ENCODE measurements at places on chromosomes 5 and 9.

DNA sequence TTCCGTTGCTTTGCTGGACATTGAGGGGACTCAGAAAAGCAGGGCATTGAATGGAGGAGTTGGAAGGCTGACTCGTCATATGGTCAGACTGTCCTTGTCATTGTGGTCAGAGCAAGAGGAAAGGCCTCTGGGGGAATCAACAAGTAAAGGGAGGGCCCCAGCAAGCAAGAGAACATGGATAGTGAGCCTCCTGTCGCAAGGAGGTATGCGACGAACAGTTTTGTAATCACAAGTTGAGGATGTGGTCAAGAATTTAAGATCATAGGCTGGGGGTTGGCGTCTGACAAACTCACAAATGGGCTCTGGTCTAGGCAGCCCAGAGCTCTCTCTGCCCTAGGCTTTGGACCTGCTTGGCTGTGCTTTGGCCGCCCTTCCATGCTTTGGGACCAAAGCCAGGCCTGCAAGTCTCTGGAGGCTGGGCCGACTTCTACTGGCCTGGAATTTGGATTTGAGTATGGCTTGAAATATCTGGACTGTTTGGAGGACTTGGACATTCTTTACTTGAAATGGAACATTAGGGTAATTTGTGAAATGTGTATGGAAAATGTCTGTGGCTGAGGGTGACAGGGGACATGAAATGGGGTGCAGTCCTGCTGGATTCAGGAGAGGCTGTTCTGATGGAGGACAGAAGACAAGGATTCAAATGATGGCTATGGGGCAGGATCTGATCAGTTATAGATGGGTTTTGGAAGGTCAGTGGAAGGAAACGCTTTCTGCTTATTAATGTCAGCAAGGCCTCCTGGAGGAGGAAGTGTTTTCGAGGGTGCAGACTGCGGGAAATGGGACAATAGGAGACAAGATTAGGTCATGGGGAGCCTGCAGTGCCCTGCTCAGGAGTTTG lies 19.2 kb upstream of the NDST1 start:
- DNase-seq = no peak

DNA sequence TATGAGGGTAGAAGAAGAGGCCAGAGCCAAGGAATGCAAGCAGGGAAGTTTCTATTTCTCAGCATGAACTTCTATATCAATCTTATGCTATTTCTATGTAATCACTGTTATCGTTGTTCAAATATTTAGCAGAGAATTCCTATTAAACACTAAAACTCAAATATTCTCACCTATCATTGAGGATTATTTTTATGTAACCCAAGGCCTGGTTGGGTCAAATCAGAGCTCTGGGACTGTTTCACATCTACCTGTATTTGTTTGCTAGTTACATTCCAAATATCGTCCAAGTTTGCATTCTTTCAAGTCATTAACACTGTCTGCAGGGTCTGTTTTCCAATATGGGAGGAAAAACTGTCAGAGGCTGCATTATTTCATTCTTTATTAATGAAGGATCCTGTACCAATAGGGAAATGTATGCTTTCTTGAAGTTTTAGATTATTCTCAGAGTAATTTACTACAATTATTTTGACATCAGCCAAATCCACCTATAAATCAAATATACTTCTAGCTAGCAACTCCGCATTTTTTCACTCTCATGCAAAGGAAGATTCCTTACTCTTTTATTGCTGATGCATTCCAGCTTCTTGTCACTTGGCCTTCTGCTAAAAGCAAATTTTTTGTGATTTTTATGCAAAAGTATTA lies 52.2 kb downstream of the LURAP1L start:
- no peak for DNase-seq

- DNase-seq = no peak
Measured at GRCh38 chr9:115596021-115596745, 478.2 kb upstream of the TNC start.

DNA sequence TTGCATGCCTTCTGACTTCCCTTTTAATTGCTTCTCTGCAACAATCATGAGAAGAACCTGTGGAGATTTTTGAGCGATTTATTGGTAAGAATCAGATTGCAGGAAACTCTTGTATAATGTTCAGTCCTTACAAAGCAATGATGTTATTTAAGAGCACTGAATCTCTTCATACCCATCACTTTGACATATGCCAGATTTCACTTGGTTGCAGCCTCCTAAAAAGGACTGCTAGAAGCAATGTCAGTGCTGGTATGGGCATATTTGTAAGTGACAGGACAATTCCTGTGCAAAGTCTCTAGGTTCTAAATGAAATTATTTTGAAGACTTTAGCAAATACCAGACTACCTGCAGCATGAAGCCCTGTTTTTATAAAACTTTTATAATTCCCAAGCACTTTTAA lies 2272.7 kb upstream of the WWC1 start:
- DNase-seq = no peak

DNA sequence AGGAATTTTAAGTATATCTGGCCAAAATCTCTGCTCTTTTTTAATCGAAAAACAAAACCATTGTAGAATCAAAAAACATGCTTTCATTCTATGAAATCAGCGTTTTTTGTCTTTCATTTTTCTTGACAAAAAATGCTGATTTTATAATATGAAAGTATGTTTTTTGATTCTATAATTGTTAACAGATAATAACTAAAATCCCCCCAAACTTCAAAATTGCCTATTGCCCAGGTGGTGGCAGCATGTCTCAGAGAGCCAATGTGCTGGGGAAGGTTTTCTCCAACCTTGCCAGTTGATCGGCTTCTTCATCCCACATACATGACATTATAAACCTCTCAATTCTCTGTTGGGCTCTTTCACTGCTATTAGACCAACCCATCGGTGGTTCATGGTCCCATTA lies 5.1 kb upstream of the SMIM15 start:
- no peak for DNase-seq

DNA sequence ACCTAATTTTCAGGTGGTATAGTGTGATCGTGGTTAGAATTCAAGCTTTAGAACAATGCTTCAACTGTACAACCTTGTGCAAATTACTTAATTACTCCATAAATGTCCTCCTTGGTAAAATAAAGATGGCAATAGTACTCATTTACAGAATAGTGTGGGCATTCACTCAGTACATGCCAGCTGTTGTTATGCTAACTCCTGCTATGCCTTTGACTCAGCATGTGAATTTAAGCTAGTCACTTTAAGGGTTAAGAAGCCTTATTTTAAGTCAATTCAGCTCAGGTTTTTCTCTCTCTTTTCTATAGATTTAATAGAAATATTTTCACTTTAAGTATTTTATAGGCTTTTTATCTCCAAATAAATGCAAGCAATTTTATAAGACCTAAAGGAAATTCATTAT lies 335.6 kb upstream of the ITGA1 start:
- DNase-seq = no peak

GRCh38 chr5:76521240-76521758 lies 101.9 kb downstream of the F2RL2 start:
- DNase-seq = no peak

DNA sequence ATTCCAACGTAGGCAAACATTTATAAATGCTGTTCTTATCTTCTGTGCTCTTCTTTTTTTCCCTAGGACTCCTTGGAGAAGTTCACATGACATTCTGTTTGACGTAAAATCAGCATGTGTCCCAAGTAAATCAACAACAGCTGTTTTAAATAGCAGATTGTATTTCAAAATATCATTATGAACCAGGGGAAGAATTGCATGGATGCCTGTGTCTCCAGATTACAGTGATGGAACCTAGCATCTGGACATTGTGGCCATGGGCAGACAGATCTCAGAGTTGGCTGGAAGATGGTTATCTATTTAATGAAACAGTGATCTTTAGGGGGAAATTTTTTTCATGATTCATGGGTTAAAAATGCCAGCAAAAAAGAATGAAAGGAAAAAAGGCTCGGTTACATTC lies 222.0 kb downstream of the MAN2A1 start:
- DNase-seq = peak; percentile 12

- no peak for DNase-seq
Measured at GRCh38 chr9:113682297-113682771, 193.8 kb upstream of the ZNF618 start.

GRCh38 chr9:89421595-89421994 lies 76.3 kb downstream of the SEMA4D start:
- no peak for DNase-seq

GRCh38 chr9:34456746-34457145 lies 1.6 kb downstream of the FAM219A start:
- DNase-seq = no peak

DNA sequence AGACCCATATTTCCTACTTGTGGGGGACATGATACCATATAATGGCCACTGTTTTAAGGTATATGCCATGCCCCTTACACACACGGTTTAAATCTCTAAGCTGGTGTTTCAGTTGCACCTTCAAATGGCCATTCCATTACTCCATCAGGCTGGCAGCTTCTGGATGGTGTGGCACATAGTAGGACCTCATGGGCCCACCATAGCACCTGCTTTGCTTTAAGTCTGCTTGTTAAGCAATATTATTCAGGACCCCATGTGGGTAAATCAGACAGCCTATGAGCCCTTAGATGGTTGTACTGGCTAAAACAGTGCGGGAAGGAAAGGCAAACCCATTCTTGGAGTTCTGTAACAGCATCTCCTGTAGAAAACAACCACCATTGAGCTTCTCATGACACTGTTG lies 27.4 kb upstream of the PANK3 start:
- DNase-seq = no peak

GRCh38 chr9:94933511-94933828 lies 207.0 kb downstream of the AOPEP start:
- no peak for DNase-seq

DNA sequence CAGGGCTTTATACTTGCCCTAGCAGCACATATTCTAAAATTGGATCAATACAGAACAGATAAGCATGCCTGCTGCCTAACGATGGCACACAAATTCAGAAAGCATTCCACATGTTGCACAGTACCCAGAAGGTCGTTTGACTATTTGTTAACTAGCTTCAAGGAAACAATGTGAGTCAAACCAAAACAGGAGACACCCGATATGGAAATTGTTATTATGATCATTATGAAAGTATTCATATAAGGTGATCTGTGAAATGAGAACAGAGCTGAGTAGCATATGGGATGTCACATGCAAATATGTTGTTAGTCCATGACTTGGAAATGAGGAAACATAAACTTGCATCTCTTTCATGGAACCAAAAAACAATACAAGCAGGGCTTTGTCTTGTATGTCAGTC lies 56.3 kb upstream of the BICD2 start:
- no peak for DNase-seq

DNA sequence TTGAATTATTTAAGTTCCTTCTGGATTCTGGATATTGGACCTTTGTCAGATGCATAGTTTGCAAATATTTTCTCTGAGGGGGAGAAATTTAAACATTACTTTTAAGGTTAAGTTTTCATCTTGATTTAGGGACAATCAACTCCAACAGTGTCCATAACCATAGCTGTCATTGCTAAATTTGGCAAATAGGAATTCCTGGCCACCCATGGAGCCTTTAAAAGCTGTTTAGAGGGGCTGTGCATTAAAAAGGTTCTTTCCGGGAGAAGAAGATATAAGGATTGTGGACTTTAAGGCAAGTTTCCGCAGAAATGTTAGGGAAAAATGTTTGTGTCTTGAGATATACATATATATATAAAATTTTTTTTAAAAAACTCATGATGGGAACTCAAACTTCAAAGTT lies 339.7 kb downstream of the ADAMTS6 start:
- no peak for DNase-seq

DNA sequence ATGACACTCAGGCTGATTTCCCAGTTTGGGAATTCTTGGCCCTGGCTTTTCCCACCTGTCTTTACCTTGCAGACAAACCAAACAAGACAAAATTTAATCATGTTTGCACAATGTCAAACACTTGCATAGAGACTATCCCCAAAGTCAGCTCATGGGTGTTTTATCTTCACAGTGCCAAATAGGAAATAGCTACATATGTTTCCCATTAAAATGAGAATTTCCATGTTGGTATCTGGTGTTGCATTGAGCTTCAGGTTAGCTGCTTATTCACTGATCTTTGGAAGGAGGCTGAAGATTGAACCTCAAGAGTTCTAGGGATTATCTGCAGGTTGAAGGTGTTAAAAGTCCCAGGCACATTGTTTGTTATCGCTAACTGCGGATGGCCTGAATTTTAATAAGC lies 19.5 kb downstream of the MAP1B start:
- DNase-seq = no peak

DNA sequence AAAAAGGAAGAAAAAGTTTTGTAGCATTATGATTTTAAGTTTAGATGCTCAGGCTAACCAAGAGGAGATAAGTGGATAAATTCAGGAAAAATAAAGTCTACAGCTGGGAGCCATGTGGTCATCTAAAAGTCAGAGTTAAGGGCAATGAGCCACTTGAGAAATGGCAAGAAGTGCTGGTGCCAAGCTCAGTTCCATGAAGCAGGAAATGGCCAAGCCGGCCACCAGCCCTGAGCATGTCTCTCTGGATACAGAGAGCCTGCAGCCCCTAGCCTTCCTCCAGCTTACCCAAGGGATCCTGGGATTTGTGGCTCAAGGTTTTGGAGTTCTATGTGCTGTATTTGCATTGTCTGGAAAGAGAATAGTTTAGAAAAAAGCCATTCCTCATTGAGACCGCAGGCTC lies 12.2 kb upstream of the S1PR3 start:
- no peak for DNase-seq

DNA sequence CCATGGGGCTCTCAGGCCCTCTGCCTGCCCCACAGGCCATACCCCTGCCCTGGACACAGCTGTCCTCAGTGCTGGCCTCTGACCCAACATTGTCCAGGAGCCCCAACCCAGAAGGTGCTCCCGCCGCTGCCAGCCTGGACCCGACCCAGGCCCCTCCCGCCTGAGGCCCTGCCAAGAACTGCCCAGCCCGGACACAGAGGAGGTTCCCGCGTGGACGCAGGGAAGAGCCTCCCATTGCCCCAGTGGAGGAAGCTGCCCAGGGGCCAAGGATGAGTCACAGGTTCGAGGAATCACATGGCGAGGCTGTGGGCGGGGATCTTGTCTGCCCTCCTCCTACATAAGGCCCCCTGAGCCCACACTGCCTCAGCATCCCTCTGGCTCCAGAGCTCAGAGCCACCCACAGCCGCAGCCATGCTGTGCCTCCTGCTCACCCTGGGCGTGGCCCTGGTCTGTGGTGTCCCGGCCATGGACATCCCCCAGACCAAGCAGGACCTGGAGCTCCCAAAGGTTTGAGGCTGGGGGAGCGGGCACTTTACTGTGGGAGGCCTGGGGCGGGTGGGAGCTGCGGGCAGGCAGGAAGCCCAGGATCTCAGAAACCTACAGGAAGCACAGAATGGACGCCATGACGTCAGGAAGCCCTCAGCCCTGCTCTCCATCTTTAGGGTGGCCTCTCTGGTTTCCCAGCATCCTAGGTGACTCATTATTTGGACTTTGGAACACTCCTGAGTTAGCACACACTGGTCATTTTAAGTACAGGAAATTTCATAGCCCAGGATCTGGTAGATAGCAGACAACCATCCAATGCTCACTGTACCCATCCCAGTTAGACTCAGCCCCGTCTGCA lies at the start of gene PAEP:
Gene PAEP, plus strand, starts transcription at position 366 of the 844 bp plus-strand sequence.
- no peak for DNase-seq

GRCh38 chr9:38274800-38275199 lies 117.7 kb upstream of the ALDH1B1 start:
- no peak for DNase-seq

DNA sequence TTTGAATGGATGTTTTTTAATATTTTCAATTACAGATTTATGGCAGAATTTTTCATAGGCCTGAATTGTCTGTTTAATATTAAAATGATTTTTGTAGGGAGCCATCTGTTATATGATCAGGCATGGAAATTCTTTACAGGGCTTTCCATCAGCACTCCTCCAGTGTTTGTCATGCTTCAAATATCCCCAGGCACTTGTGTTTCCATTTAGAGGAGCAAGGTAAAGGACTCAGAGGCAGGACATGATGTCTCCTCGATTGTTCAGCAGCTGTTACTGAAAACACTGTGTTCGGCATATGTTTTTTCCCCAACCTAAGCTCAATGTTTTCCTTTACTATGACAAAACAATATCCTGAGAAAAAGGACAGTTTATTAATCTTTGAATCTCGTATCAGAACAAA lies 172.3 kb upstream of the RFX3 start:
- DNase-seq = peak; percentile 57
